ENCODE measurements at places on chromosomes 4 and X.

GRCh38 chrX:154748712-154749339 lies 2.1 kb downstream of the GAB3 start:
- peak; percentile 64 for DNase-seq

DNA sequence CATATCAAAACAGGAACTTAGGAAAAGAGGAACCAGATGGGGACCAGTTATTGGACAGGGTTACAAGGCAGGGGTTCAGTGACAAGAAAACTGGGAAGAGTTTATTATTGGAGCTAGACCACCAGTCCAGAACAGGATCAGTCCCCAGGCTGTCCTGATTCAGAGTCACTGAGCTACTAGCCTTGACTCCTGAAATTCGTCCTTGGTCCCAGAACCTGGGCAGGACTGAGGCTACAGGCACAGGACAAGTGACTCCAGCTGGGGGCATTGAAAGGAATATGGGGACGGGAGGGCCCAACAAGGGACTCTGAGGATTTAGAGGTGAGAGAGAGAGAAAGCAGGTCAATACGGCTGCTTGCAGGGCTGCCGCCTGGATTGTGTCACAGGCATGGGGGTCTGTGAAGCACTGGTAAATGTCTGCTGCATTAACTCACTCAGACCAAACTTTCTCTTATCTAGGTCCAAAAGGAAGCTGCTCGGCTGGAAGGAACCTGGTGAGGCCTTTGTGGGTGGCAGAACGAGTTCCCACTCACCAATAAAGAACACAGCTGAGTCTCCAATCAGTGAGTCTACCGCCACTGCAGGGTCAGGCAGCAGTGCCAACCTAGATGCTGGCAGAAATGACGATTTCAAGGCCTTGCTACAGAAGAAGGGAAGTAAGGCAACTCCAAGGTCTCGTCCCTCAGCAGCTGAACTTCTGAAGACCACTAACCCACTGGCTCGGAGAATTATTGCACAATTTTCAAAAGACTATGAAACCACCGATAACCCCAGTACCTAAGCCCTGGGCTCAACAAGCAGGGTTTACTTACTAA lies 11.3 kb upstream of the RTL5 start:
- peak; percentile 65 for DNase-seq

DNA sequence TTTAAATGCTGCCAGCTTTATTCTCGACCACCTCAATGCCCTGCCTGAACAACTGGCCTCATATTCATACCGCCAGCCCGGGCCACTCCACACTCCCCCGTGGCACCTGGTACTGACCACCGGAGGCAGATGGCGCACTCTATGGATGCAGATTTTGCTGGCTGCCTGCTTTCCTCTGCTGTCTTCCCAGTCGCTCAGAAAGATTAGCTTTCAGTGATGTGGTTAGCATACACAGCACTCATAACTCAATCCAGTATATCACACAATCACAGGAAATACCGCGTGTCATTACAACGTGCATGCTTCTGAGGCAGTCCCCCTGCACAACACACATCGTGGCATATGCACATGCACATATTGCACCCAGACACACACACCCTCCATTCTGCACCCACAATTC lies 147.2 kb upstream of the BCOR start:
- DNase-seq = peak; percentile 20

- DNase-seq = no peak
Observed at GRCh38 chr4:52574036-52574435, 85.1 kb downstream of the USP46 start.

GRCh38 chr4:150679765-150680343 lies 97.9 kb downstream of the MAB21L2 start:
- peak; percentile 42 for DNase-seq

GRCh38 chrX:15072880-15073279 lies 197.0 kb downstream of the ASB9 start:
- no peak for DNase-seq

DNA sequence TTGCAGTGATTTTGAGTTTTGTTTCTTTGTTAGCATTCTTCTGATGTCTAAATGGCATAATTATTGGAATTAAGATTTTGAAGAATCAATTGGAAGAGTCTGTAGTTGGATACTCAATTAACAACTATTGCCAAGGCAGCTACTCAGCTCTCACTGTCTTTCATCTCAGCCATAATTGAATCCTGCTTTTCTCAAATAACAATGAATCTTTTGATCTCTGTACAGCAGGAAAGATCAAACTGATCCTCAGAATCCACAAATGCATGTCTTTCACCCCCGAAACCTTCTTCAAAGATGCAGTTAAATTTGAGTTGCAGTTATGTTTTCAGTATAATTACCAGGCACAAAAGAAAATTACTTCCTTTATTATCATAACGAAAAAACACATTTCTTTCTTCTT lies 86.2 kb downstream of the MAD2L1 start:
- DNase-seq = peak; percentile 22

GRCh38 chr4:65696436-65696835 lies 26.1 kb upstream of the EPHA5 start:
- no peak for DNase-seq

DNA sequence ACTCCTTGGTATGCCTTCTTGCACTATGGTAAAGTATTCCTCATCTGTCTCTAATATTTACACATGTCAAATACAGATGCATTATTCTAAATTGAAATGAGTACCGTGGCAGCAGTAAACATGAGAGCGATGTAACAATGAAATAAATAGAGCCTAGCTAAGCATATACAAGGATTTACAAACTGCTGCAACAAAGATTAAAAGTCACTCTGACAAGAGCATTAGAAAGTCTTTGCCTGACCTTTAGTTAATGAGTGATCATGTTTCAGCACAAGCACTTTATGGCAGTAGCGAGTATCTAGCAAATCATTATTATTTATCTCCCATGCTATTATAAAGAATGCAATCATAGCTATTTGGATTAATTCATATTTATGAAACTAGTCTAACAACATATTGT lies 547.0 kb upstream of the NDST4 start:
- no peak for DNase-seq

- no peak for DNase-seq
Observed at GRCh38 chr4:25002681-25003080, 28.1 kb downstream of the LGI2 start.

DNA sequence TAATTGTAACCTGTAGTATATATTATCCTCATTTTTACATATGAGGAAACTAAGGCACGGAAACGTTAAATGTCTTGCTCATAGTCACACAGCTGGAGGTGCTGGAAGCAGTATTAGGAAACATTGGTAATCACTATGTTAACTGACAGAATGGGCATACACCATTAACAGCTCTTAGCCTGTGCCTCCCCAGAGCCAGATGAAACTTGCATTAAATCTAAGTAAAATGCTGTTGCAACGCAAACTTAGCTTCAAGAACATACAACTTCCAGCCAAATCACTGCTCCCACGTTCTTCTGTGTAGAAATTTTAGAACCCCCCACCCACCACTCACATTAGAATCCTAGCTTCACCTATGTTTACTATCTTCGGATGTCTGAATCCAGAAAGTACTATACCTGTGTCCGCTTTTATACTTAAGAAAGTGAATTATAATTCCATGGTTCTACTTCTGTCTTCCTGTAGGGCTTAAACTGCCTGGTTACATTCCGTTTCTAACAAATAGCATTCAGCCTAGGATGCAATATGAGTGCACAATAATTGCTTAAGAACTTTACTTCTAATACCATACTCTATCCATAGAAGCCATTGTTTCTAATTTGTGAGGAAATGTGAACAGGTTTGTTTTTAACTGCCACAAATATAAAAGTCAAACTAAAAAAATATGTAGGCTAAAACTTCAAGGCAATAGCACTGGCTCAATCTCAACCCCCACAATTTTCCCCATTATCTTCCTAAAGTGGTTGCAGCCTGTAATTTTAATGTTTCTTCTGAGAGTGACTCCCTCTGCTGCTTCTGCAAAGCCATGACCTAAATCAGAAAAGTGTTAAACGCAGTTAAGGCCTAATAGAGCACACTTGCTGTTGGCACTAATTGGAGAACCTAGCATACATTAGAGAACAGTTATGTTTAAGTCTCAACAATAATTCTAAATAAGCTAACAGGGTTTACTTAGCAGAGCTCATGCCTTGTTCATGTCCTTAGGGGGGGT lies 4.4 kb downstream of the UNC5C start:
- peak; percentile 46 for DNase-seq

DNA sequence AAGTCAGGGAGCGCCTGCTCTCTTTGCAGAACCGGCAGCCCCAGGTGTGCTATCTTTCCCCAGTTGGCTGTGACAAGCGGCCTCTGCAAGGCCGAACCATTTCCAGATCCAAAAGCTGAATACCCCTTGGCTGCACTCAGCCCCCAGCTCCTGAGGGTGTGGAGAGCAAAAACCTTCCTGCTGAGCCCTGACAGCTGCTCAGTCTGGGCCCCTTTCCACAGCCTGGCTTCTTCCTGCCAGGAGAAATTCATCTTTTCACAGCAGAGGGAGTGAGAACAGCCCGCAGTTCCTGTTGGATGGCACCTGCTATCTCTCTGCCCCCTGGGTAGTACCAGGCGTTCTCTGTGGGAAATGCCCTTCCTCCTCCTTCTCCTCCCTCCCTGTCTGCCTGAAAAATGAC lies 78.4 kb downstream of the DRD5 start:
- DNase-seq = no peak
